ENCODE measurements at places on chromosomes 3 and 15.

DNA sequence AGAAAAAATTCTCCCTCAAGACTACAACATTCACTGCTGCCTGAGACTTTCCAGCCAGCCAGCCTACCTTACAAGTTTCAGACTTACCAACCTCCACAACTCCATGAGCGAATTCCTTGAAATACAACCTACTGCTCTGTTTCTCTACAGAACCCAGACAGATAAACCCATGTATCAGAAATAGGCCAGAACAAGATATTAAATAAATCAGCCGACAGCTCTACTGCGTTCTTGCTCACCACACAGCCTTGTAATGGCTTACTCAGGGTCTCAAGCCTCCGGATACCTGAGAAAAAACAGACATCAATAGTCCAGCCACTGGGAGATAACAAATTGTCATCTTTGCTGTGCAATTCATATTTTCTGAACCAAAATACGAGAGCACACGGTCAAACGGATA is 43.6 kb upstream of the LIPC start:
- DNase-seq = no peak

DNA sequence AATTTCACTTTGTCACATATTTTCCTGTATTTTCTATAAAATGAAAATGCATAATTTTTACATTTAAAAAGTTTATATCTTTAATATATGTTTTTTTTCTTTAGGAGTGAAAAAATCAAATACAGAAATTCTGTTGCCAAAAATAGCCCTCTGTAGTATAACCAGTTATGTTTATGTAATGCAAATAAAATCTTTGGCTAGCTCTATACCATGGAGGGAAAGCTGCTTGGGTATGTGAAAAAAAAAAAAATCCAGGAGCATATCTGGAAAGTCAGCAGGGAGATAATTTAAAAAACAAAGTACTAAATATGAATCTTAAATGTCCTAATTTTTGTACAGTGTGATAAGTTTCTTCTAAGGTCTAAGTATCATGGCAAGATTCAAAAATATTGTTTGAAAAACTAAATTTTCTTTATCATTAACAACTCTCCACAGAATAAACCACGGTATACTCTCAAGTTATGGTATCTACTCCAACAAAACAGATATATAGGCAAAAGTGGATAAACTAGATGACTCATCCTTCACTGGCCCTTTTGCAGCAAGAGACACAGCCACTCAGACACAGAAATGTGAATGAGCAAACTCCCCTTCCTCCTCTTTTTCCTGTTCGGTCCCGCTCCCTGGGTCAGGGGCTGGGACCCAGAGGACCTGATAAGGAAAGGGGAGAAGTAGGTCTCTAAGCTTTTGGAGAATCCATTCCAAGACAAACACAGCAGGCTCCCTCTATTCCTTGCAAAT is 66.6 kb downstream of the PDZRN3 start:
- no peak for DNase-seq

DNA sequence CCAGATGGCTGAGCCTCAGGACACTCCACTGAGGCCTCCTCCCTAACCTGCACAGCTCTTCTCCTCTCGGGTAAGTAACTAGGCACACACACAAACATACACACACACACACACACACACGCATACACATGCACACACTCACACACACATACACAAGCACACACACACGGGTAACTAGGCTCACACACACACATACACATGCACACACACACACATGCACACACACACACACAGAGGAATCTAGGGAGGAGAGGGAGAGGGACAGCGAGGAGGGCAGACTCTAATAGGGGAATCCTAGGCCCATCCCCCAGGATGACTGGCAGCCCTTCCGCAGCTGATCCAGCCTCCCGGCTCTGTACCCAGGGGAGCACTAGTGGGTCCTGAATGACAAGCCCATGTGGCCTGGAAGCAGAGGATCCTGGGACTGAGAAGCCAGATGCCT is 177.4 kb upstream of the LINGO1 start:
- no peak for DNase-seq

- no peak for DNase-seq
Measured at GRCh38 chr15:58138106-58138505, at the start of gene AQP9. AQP9 (plus strand) TSS chr15:58138381; CDS start chr15:58138566, 185 bp downstream.

DNA sequence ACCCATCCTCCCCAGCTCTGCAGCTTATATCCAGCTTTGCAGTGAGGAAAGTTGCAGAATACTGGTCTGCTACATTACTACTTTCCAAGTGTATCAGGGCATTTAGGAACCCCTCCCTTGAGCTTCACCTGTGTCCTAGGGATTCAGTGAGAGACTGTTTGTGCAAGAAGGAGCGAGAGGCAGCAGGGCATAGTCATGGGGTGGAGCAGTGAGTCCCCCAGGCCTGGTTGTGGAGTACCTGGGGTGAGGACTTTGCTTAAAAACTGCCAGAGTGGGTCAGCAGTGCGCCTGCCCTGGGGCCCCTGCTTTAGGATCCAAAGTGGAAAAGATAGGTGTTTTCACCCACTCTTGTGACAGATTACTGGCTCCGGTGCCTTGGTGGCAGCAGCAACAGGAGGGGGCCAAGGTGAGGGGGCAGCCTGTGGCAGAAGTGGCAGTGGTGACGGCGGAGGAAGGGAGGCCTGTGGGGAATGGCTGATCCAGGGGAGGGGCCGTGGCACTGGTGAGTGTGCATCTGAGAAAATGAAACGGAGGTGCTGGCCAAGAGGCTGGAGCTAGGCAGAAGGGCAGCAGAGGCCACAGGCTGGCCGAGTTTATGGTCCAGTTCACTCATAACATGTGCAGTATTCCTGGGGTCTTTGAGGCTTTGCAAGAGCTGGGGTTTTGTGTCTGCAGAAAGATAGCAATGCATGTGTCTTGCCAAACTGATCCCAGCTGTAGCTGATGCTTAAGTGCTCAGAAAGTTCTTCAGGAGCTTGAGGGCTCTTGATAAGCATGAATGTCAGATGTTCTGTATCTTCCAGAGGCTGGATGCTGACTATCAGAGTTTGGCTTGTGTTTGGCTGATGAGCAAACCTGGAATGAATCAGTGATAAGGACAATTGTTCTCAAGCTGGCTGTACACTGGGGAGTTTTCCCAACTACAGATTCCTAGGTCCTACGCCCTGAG is 43.4 kb downstream of the GOLGA6A start:
- DNase-seq = no peak

DNA sequence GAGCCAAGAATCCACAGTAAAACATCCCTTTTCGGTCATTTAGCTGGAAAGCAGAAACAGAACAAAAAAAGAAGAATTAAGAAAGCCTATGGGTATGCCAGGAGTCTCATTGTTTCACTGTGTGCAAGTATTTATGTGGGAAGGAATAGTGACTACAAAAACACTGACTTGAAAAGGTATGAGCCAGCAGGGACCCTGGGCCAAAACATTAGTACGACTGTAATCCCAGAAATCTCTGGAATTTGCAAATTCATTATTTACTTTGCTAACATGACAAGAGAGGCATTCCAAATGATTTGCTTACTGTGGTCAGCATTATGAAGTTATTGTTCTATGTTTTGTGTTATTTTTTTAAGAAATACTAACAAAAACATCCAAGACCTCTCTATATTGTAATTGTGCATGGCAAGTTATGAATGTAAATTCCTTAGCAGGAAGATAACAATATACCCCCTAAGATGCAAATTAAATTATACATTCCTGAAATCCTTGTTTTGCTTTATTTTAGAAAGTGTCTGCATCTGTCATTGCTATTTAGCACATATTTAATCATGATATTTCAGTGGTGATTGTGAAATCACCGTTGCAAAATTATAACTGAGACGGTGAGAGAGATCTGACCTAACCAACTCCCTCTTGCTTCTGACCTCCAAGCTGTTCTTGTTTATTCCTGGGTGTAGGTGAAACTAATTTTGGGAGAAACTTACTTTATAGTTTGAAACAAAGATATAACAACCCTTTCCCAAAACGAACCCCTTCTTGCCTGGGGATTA is 299.2 kb downstream of the ZPLD1 start:
- no peak for DNase-seq

GRCh38 chr3:175065497-175065896 is 206.4 kb downstream of the NAALADL2 start:
- DNase-seq = no peak

DNA sequence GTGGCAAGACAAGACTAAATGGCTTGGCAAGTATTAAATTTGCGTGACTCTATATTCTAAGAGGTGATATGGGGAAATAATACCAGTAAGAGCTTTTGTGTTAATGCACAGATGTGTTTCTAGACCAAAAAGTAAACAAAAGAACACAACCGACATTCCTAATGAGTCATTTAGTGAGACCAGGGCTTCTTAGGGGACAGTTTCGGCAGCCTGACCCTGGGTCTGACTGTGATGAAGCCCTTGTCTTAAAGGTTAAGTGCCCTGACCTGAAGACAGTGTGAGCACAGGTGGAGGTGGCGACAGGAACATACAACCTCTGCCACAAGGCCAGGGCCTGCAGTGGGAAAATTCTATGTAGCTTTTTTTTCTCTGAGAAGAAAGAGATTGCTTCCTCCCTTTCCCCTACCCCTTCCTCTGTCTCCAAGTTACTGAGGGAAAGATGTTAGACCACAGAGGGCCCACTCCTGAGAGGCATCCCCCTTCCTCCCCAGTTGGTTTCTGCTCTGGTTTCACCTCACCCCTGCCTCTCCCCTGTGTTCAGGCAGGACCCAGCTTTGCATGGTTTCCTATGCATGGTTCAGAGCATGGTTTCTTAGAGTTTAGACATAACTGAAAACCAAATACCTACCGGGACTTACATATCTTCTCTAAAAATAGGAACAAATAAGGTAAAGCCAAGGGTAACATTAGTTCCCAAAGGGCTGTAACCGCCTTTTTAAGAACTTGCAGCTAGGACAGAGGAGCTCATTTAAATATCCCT is 24.8 kb upstream of the CMTM7 start:
- no peak for DNase-seq

GRCh38 chr15:54520616-54521015 is 542.4 kb downstream of the UNC13C start:
- no peak for DNase-seq

GRCh38 chr3:16294844-16295243 is 29.8 kb downstream of the OXNAD1 start:
- DNase-seq = no peak

GRCh38 chr15:64071931-64072765 is 21.5 kb downstream of the CIAO2A start:
- DNase-seq = no peak

DNA sequence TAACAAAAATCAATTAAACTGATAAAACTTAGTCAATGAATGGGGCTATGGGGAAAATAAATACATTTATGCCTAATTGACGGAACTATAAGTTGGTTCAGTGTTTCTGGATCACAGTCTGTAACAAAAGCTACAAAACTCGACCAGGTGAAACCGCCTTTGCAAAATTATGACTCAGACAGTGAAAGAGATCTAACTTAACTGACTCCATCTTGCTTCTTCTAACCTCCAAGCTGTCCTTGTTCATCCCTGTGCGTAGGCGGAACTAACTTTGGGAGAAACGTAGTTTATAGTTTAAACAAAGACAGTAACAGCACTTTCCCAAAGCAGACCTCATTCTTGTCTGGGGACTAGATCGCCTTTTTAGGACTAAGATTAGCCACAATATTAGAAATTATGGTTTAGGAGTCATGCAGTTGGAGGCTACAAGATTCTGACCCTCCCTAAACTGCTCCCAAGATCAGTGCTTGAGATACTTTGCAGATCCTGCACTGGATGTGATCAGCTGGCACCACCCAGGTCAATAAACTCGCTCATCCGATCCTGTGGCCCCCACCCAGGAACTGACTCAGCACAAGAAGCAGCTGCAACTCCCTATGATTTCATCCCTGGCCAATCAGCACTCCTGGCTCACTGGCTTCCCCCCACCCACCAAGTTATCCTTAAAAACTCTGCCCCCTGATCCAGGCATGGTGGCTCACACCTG is 7.2 kb upstream of the MFGE8 start:
- DNase-seq = no peak

DNA sequence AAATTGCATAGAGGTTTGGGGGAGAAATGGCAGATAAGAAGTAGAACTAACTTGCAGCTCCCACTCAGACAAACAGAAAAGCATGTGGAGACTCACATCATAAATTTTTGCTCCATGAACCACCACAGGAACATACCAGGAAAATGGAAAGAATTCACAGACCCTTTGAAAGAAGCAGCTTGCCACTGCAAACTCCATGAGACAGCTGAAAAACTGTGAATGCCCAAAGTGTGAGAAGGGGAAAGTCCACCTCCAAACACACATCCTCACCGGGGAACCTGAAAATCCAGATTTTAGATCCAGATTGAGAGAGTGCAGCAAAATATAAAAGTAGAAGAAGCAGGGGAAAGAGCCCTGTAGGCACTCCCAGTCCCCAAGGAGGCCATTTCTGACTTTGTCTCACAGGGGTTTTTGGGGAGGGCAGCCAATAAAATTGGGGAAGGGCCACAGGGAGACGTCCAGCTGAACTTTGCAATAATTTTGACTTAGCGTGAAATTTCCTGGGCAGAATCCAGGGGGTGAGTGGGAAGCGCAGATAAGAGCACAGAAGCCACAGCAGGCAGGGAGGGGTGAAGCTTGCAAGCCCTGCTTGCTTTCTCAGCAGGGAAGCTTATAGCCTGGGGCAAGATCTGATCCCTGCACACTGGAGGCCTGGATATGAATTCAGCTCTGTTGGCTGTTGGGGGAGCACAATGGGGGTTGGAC is 183.4 kb upstream of the UBE2E2 start:
- DNase-seq = no peak

GRCh38 chr3:13414040-13414729 is 5.9 kb downstream of the NUP210 start:
- no peak for DNase-seq

DNA sequence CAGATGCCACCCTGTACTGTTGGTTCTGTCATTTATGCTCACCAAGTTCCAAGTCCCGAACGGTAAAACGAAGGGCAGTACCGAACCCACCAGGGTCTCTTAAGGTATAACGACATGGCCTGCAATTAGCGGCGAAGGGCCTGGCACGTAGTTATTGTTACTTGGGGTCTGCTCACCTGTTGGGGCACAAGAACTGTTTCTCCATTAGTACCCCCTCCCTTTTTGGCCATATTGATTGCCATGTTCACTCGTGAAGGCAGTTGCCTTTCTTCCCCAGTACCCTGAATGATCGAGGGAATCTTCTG is 435 bp downstream of the IL17RB start:
- no peak for DNase-seq

GRCh38 chr3:100171211-100171914 is 57.1 kb upstream of the FILIP1L start:
- DNase-seq = no peak

DNA sequence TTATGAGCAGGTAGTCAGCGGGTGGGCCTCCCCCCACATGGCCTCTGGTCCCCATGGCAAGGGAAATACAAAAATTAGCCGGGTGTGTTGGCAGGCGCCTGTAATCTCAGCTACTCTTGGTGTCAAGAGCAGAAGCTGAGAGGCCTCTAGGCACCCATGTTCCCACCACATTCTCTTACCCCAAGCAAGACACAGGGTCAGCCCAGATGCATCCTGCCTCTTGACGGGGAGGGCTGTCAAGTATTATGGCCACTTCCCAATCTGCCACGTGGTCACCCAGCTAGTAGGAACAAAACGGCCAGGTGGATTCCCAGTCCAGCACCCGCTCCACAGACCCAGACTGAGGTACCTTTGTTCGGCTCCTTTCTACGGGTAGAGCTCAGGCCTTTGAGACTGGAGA is 16.2 kb upstream of the SLC6A6 start:
- no peak for DNase-seq
